ENCODE measurements at places on chromosomes 5 and 9. TPM values are rescaled to one million over a fixed set of nuclear protein-coding genes. Genes with fewer than 3 reads are reported as not detected.

Gene SHROOM1
- polyA plus RNA-seq: 19.4 TPM

Gene EQTN
- polyA plus RNA-seq: 0.43 TPM

Gene TMEM232
- polyA plus RNA-seq: 7.3 TPM

Gene ADAMTS6
- 3.2 TPM for polyA plus RNA-seq
